GM13976 (cell line): ENCODE measurements at places on chromosomes 2 and 18.

- no peak for DNase-seq
Measured at GRCh38 chr2:101809698-101810097, 112.2 kb downstream of the MAP4K4 start.

DNA sequence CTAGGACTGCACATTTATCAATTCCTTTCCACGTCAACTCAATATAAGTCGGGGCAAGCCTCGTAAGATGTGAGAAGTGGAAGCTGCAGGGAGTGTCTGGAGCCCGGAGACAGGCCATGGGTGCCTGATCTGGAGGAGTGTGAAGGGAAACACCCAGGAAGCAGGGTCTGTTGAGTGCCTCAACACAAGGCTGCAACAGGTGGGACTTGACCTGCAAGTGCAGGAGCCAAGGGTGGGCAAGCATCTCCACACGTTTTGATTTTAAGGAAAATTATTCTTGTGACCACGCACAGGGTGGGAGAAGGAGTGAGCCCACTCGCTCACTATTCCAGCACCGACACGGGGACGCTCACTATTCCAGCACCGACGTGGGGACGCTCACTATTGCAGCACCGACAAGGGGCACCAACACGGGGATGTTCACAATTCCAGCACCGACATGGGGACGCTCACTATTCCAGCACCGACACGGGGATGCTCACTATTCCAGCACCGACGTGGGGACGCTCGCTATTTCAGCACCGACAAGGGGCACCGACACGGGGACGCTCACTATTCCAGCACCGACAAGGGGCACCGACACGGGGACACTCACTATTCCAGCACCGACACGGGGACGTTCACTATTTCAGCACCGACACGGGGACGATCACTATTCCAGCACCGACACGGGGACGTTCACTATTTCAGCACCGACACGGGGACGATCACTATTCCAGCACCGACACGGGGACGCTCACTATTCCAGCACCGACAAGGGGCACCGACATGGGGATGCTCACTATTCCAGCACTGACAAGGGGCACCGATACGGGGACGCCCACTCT is 197.3 kb downstream of the EIPR1 start:
- DNase-seq, result no peak

- DNase-seq, result no peak
Measured at GRCh38 chr2:165369898-165370296, 99.6 kb upstream of the CSRNP3 start.

GRCh38 chr18:58635891-58636290 is 7.0 kb upstream of the ALPK2 start:
- DNase-seq, result no peak

GRCh38 chr2:28185891-28186290 is 206.8 kb upstream of the FOSL2 start:
- DNase-seq, result no peak

DNA sequence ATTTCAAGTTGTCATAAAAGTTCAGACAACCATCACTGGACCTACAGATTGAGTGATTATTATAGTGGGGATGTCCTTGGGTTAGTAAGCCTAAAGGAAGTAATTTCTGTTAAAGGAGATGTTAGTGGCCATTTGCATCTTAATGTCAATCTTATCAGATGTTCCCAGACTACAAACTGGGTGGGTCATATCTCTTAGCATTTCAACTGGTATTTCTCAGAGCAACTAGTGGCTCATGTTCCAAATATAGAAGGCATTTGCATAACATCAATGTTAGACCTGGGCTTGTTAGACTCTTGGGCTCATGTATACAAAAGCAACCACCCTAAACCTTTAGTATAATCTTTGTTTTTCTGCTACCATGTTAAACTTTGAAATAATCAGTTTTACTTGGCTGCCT is 17.9 kb downstream of the PLEKHA3 start:
- DNase-seq, result no peak

DNA sequence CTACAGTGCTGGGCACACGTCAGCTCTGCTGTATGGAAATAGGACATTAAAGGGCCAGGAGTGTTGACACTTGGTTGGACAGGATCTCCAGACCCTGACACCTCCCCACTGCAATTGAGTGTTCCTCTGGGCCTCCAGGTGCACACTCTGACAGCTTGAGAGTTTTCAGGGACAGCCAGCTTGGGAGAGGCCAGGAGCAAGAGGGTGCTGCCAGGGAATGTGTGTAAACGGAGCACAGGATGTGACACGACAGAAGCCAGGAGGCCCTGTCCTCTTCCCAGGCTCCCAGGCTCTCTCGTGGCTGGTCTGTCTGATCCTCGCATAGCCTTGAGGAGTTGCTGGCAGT is 318.1 kb upstream of the HS6ST1 start:
- DNase-seq, result no peak
